ENCODE measurements at places on chromosomes 7 and 10.

GRCh38 chr10:72123616-72124015, 35.3 kb upstream of the SPOCK2 start:
- no peak for DNase-seq

- no peak for DNase-seq
These were observed 16.0 kb downstream of the HDAC9 start for GRCh38 chr7:18511351-18512140.

- DNase-seq: no peak
These were observed 292.0 kb downstream of the LRMDA start for GRCh38 chr10:75723319-75723980.

DNA sequence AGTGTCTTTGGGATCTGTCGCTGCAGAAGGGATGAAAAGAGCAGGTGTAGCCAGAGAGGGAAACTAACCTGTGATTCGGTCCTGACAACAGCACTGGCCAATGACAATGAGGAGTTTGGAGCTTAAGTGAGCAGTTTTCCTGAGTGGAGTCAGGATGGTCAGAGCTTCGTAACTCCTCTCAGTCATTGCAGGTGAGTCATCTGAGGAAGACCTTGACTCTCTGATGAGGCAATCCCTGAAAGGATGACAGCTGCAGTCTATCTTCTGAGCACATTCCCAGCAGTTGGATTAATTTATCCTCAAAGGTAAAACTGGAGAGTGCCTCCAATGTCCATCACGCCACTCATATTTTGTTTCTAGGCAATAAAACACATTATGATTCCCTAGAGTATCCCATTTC, 401.9 kb downstream of the POM121L12 start:
- no peak for DNase-seq

DNA sequence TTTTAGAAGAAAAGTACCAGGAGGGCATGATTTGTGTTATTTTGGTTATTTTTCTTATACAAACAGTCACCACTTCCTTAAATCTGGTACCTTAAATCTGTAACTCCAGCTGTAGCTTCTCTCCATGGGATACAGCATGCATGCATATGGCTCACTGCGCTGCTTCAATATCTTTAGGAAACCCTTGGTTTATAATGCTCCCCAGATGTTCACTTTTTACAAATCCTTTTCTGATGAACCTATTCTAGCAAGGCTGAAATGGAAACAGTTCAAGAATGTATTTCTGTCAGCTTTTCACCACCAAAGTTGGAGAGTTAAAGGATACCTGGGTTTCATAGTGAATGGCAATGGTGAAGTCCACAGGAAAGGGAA, 50.9 kb downstream of the LAMB4 start:
- DNase-seq: no peak

GRCh38 chr7:48380921-48381320, 209.7 kb downstream of the ABCA13 start:
- DNase-seq: no peak

DNA sequence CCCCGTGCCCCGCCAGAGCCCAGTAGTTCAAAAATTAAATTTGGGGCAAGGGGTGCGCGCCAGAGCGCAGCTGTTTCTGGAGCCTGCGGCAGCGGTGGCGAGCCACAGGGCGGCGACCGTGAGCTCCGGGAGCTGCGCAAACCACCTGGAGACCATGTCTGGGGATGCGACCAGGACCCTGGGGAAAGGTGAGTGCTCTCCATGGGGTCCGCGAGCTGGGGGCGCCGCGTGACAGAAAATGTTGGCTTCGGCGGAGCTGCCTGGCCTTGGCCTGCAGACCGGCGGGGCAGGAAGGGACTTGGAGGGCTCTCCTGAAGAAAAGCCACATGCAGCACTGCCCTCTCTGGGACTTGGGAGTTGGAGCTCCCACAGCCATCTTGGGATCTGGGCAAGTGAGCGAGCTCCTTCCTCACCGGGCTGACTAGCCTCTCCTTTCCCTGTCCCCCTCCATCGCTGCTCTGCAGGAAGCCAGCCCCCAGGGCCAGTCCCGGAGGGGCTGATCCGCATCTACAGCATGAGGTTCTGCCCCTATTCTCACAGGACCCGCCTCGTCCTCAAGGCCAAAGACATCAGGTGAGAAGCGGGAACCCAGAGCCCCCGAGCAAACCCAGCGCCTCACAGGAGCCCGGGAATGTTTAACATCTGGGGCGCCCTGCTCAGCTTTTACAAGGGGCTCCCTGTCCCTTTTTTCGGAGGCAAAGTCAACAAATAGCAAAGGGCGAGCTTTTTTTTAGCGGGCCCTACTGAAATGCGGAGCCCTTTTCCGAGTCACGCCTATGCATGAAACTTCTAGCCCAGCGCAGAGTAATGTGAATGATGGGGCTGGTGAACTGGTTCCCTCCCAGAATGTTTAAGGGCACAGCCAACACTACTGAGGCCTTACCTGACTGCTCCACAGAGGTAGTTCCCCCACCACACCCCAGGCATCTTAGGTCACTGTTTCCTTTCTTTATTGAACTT, 6.1 kb downstream of the GSTO2 start:
- peak; percentile 60 for DNase-seq

GRCh38 chr7:32879460-32879859, 12.1 kb downstream of the KBTBD2 start:
- DNase-seq: no peak

DNA sequence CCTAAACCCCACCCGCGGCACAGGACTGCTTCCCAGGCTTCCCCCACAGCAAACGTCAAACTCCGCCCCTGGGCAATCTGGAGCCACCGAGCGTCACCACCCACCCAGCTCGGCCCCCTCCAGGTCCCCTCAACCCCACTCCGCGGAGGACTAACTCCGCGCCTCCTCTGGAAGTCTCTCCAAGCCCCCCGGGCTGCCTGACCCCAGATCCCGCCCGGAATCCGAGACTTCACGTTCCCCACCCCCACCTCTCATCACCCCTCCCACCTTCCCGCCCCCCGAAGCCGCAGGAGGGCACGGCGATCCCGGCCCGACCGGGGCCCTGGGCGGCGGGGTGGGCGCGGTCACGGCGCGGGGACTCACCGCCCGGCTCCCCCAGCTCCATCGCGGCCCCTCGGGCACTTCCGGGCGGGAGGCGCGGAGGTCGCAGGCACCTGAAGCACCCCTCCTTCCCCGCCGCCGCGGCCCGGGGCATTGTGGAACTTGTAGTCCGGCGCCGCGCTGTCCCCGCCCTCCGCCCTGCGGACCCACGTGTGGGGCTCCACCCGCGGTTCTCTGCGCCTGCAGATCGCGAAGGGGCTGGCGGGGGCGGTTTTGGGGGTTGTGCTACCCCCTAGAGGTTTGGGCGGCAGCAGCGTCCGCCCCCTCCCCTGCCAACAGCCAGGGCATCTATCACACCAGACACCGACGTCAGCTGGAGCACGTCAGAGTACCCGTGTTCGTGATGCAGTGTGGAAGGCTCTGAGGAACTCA, at the start of gene TMUB1:
Gene TMUB1, minus strand, starts transcription at position 423 of the 753 bp plus-strand sequence. CDS start 930 bp downstream, outside the sequence.
- DNase-seq: peak; percentile 88

GRCh38 chr7:141190495-141190894, 116.6 kb downstream of the TMEM178B start:
- DNase-seq: no peak

DNA sequence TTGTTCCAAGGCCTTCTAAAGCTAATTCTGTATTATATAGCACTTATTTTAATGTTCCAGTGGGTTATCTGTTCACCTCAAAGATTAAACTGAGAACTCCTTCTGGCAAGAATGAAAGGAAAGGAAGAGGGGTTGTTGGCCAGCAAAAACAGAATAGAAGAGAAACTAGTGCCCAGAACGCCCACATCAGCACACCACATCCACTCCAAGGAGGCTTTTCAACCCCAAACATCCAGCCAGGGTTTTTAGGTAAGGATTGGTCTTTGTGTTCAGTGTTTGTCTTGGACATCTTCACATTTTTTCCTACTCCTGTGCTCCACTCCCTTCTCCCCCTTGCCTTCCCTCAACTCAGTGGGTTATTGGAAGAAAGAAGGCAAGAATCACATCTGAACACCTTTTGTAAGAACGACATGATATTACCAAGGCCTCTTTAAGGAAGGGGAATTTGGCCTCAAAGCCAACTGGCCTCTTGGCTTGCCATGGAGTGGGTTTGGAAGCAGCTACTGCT, 55.8 kb downstream of the BICC1 start:
- no peak for DNase-seq

- no peak for DNase-seq
These were observed 120.3 kb downstream of the BMPER start for GRCh38 chr7:34025600-34025999.

DNA sequence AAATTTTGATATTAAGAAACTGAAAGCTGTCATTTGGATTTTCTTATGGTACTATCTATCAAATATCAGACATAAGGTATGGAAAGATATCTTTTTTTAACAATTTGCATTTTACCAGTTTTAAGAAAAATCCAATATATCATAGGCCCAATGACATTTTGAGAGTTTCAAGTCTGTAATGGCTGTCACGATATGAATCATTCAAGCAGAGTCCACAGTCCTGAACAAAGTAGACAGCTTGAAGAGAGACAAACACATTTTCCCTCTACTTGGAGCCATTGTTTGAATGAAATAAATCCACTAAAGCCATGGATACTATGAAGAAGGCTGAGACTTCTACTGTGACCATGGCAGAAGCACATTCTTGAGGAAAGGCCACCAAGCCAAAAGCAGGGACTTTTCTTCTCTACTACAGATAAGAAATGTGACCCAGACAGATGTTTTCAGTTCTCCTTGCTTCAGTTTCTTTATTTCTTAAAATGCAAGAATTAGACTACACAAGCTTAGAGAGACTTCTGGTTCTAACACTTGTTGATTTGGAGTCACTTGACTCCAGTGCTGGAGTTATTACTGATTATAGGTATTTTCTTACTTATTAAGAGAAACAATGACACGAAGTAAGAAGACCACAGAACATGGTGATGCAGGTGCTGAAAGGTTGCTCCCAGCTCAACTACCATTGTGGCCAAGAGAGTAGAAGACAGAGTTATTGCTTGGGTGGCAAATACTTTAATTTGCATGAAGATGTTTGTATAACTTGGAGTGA, 429.1 kb downstream of the KIF20B start:
- DNase-seq: no peak

- DNase-seq: no peak
These were observed 18.6 kb downstream of the MAGI2 start for GRCh38 chr7:79434867-79435266.

- DNase-seq: no peak
These were observed 2.3 kb upstream of the LRRC72 start for GRCh38 chr7:16524332-16524731.

GRCh38 chr10:124565565-124566221, 104.1 kb downstream of the LHPP start:
- no peak for DNase-seq

DNA sequence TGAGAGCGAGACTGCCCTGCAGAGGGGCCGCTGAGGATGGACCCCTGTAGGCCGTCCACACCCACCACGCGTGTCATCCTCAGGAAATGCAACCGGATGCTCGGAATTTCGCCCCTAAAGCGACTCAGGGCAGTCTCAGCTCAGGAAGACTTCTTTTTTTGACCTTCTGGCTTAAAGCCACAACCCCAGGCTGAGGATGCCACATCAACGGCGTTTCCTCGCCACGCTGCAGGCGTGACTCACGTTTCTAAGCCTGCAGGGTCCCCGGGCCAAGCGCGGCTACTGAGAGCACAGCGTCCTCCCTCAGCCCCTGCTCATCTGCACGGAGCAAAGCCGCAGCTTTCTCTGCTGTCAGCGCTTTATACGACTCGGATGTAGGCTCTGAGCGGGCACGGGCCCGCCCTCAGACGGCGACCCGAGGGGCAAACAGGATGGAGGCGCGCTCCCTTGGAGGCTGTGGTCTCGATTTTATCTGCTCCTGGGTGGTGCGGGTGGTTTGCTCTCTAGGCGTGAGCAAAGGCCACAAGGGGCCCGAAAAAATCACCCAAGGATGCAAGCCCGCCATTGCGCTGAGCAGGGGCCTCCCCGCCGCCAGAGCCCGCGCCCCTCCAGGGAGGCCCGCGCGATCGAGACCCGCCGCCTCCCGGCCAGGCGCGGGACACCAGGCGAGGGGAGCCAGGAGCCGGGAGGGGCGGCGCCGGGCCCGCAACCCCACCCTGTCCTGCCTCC, 726 bp upstream of the INSIG1 start:
- DNase-seq: peak; percentile 91

DNA sequence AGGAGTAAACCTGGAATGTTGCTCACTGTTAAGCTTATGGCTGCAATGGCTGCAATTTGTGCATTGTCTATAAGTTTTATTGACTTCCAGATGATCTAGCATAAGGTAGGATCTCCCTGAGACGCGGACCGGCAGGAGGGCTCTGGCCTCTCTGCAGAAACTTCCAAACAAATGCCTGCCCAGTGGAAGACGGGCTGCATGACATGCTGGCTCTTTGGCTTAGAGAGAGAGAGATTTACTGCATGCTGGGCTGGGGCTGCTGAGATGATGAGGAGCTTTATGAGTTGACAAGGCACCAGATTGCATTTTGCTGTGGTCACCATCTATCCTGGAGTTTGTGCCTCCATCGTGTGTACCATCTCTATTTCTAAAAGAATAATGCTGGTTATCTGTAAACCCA, 193.2 kb downstream of the GALNT17 start:
- DNase-seq: no peak

DNA sequence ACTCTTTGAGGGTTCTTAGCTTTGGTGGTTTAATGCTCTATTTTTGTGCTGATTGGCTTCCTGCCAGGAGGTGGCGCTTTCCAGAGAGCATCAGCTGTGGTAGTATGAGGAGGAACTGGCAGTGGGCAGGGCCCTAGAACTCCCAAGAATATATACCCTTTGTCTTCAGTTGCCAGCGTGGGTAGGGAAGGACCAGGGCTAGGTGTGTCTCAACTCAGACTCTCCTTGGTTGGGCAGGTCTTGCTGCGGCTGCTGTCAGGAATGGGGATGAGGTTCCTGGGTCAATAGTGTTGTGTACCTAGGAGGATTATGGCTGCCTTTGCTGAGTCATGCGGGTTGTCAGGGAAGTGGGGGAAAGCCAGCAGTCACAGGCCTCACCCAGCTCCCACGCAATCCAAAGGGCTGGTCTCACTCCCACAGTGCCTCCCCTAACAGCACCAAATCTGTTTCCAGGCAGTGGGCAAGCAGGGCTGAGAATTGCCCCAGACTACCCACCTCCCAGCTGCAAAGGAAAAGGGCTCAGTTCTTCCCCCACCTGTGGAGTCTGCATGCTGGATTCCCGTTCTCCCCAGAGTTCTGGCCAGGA, 191.5 kb downstream of the PHTF2 start:
- peak; percentile 29 for DNase-seq

- no peak for DNase-seq
These were observed 844 bp downstream of the XPNPEP1 start for GRCh38 chr10:109922358-109922975.

GRCh38 chr10:62182595-62182994, 86.0 kb downstream of the RTKN2 start:
- peak; percentile 33 for DNase-seq

DNA sequence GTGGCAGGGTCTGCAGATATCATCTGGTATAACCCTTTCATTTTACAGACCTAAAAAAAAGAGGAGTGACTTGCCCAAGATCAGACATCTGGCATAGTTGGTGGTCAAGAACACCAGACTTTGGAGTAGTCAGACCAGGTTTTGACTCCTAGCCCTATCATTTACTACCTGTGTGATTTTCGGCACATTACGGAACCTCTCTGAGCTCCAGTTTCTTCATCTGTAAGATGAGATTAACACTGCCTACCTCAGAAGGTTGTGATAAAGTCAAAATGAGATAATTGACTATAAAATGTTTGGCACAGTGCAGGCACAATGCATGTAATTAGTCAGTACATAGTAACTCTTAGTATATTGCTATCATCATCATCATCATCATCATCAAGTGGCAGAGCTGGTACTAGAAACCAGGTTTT, 1.2 kb downstream of the STRIP2 start:
- peak; percentile 45 for DNase-seq

- DNase-seq: peak; percentile 57
These were observed 98.2 kb upstream of the DKK1 start for GRCh38 chr10:52215745-52216361.

GRCh38 chr10:109837384-109837783, 85.9 kb downstream of the XPNPEP1 start:
- peak; percentile 12 for DNase-seq

Data from activated CD4-positive, alpha-beta T cell treated with anti-CD3 and anti-CD28 coated beads, Interleukin-2, Interleukin-6, amounts not matched to agents 100 ng/mL and 50 ng/mL, durations not matched to agents 16 hours and 8 hours (primary cell).